Cortex of kidney (tissue), 1 donor: ENCODE measurements at places on chromosomes 13 and 19.

DNA sequence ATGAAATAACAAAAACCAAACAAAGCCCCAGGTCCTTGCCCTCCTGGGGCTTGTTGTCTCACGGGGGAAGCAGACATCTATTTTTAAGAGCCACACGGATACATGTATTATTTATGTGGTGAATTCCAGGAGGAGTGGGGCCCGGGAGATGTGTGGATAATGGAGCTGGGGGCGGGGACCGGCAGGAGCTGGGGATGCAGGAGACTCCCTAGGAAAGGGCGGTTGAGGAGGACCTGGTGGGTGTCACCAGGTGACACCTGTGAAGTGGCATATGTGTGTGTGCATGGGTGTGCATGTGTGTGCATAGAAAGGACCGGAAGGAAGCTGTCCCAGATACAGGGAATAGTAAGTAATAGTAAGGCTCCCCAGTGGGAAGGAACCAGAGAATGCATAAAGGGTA lies 148.9 kb downstream of the URI1 start:
- DNase-seq = no peak

DNA sequence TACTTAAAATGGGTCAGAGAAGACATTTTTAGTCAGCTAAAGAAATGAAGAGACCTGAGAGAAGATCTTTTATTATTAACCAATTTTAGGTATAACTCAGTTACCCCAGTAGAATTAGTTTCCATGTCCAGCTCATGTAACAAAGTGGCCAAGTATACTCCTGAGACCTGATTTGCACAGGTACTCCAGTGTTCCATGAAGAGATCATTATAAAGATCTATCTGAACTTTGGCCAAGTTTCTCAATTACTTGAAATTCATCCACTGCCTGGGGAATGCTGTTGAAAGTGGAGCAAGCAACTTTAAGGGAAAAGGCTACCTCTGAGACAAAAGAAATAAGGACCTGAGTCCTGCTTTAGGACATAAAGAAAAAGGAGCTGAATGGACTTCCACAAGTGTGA lies 47.0 kb downstream of the EDNRB start:
- DNase-seq = no peak

GRCh38 chr19:54209811-54210494 lies 9.3 kb downstream of the RPS9 start:
- no peak for DNase-seq

DNA sequence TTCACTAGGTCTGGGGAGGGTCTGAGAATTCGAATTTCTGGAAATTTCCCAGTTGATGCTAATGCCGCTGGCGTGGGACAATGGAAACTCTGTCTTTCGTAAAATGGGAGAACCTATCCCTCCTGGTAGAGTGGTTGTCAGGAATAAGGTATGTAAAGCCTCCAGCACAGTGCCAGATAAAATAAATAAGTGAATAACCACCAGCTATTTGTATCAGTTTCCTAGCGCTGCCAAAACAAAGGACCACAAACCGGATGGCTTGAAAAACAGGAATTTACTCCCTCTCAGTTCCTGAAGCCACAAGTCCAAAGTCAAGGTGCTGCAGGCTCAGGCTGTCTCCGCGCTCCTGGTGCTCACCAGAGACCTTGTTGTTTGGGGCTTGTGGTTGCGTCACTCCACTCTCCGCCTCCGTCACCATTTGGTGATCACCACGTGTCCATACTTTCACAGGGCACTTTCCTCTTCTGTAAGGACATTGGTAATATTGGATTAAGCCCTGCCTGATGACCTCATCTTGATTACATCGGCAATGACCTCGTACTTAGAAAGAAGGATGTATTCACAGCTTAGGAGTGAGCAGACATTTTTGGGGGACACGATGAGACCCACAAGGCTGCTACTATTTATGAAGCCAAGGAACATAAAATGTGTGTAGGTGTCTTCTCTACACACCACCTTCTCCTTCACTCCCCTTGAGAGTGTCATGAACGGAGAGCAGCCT lies 428.5 kb downstream of the IRS2 start:
- DNase-seq = no peak

- no peak for DNase-seq
Observed at GRCh38 chr19:15453906-15454860, 4.4 kb upstream of the WIZ start.

- no peak for DNase-seq
Observed at GRCh38 chr19:47284324-47284899, 9.7 kb downstream of the INAFM1 start.

DNA sequence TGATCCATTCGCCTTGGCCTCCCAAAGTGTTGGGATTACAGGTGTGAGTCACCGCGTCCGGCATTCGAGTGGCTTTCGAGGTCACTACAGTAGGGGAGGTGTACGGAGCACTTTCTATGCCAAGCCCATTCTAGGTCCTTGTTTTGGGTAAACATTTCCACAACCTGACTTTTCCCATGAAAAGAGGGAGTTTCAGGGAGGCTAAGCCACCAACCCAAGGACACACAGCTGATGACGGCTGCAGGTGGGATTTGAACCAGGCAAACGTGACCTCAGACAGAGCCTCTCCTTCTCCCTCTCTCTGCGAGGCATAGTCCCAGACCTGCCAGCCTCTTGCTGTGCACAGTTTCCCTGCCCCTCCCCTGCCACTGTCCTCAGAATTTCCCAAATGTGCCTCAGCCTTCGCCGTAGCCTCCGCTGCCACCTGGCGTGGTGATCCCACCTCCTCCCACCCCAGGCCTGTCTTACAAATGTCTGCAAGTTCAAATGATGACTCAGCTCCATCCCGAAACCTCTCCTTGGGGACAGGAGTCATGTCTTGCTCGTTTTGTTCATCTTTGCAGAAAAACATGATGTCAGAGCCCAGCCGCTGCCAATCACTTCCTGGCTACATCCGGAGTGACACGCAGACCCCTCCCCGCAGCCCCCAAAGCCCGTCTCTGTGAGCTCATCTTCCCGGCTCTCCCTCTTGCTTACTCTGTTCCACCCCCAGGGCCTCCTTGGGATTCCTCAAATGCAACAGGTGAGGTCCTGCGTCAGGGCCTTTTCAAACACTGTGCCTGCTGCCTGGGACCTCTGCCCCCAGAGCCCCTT lies 6.6 kb upstream of the GADD45B start:
- DNase-seq = no peak

GRCh38 chr13:36548129-36548528 lies 115.8 kb downstream of the CCNA1 start:
- DNase-seq = no peak

DNA sequence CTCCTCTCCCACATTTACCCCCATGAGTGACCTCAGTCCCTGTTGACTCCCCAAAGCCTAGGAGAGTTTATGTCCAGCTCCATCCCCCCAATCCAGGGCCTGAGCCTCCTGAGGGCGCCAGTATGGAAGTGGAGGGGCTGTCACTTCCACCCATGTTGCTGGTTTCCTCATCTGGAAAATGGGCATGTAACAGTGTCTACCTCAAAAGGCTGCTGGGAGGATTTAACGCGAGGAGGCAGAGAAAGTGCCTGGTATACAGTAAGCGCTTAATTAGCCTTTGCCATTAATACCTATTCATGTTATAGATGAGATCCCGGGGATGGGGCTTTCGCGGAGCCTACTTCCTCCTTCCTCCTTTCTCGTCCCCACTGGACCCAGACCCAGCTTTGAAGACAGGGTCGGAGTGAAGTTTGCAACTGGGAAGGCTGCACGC lies 476 bp downstream of the TYK2 start:
- no peak for DNase-seq

GRCh38 chr19:38441657-38442348 lies 8.3 kb downstream of the RYR1 start:
- DNase-seq = no peak

GRCh38 chr13:114099191-114099590 lies 33.2 kb downstream of the RASA3 start:
- no peak for DNase-seq

DNA sequence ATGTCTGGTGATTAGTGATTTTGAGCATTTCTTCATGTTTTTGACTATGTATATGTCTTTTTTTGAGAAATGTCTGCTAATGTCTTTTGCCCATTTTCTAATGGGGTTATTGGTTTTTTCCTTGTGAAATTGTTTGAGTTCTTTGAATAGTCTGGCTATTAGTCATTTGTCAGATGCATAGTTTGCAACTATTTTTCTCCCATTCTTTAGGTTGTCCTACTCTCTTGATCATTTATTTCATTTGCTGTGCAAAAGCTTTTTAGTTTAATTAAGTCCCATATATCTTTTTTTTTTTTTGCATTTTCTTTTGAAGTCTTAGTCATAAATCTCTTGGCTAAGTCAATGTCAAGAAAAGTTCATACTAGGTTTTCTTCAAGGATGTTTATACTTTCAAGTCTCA lies 449.8 kb downstream of the DACH1 start:
- DNase-seq = no peak

DNA sequence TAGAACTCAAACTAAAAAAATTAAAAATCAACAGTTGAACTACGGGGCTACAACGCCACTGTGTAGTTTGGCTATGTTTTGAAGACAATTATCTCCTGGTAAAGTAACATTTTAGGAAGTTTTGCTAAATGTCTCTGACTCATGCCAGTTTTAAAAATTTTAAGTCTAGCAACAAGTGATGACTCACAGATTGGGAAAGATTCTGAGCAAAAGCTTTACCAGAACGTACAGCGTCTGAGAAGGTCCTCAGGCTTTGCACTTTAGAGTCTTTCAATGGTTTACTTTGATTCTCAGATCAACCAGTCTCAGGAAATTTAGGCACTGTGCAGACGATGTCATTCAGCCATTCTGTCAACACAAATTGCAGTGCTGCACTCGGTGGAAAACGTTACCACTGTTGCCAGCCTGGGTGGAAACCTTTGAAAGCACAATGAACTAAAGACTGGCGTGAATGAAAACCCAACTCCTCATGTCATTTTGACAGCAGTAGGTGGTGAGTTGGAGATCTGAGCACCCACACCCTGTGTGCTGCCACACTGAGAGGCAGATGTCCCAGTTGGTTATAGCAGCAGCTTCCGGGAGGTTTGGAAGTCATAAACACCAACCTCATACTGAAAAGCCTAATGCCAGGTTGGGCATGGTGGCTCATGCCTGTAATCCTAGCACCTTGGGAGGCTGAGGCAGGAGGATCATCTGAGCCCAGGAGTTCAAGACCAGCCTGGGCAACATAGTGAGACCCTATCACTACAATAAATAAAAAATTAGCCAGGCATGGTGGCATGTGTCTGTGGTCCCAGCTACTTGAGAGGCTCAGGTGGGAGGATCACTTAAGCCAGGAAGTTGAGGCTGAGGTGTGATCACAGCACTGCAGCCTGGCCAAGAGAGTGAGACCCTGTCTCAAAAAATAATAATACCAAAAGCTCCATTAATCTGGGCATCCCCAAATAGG lies 6.3 kb upstream of the WTIP start:
- no peak for DNase-seq

- no peak for DNase-seq
Observed at GRCh38 chr19:1649706-1650649, 2.4 kb downstream of the TCF3 start.

DNA sequence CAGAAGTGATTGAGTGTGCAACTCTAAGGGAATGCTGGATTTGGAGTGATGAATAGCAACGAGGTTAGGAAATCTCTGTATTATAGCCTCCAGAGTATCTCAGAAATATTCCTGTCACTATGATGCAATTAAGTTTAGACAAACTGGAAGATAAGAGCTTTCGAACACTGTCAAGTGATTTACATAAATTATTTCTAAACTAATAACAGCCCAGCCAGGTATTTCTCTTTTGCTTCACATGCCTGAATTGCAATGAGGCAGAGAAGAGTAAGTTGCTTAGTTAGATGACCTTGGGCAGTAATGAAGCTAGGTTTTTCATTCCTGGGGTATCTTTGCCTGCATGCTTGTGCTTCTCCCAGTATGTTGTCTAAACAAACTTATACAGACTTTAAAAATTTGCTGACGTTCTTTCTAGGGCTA lies 134.5 kb downstream of the LMO7 start:
- no peak for DNase-seq

- no peak for DNase-seq
Observed at GRCh38 chr19:57813919-57814504, 701 bp downstream of the ZNF552 start.

- DNase-seq = no peak
Observed at GRCh38 chr13:72648513-72649065, 78.8 kb downstream of the MZT1 start.

- DNase-seq = no peak
Observed at GRCh38 chr19:1389033-1389940, 5.6 kb downstream of the NDUFS7 start.

- DNase-seq = no peak
Observed at GRCh38 chr13:107234319-107235073, 666.6 kb upstream of the ARGLU1 start.

DNA sequence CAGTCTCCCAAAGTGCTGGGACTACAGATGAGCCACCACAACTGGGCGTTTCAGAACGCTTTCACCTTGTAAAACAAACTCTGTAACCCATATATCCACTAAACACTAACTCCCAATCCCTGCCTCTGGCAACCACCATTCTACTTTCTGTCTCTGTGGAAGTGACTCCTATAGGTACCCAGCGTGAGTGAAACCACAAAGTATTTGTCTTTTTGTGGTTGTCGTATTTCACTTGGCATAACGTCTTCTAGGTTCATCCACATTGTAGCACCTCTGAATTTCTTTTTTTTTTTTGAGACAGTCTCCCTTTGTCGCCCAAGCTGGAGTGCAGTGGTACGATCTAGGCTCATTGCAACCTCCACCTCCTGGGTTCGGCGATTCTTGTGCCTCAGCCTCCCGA lies 44.8 kb downstream of the BRD4 start:
- DNase-seq = no peak

- no peak for DNase-seq
Observed at GRCh38 chr13:33236021-33236420, 49.5 kb downstream of the STARD13 start.

GRCh38 chr19:40529093-40529954 lies 47.3 kb upstream of the SHKBP1 start:
- DNase-seq = no peak

GRCh38 chr13:24619282-24619681 lies 60.9 kb upstream of the ATP12A start:
- DNase-seq = no peak

DNA sequence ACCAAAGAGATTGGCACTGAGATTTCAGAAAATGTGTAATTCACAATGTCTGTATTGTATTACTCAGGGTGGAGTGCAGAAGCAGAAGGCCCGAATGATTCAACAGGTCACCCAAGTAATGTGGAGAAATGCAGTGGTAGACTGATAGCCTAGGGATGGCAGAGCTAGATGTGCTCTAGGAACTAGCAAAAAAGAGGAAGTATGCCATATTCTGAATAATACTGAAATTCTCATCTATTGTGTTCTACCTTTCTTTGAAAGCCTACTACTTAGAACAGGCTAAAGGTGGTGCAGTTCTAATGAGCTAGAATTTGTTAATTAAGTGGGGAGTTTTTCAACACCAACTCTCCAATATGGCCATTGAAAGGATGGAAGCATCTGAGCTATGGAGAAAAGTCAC lies 1449.8 kb upstream of the MIR17HG start:
- no peak for DNase-seq

DNA sequence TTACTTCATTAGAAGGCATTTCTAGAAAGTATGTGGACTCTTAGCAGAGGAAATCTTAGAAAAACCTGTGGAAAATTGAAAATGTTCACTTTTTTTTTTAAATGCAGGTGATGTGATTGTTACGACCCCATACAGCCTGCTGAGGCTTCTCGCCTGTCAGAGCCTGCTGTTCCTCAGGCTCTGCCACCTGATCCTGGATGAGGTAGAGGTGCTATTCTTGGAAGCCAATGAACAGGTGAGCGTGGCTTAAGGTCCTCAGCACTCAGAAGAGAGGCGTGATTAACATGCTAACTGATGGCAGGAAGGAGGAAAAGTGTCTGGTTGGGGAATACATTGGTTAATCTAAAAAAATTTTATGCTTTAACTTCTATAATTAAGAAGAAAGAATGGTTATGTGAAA lies 71.4 kb downstream of the SLC7A9 start:
- DNase-seq = no peak
